ENCODE measurements at places on chromosomes 4 and X. TPM values are rescaled to one million over a fixed set of nuclear protein-coding genes. Genes with fewer than 3 reads are reported as not detected.

Gene PJA1
- total RNA-seq: 51.7 TPM

Gene ARHGAP36
- total RNA-seq: 292 TPM

Gene MAGEA1
- not detected for total RNA-seq

Gene PITX2
- total RNA-seq: 16.2 TPM

Gene SH3RF1
- total RNA-seq: 13.6 TPM

Gene MBTPS2
- total RNA-seq: 13.6 TPM

Gene ADH1A
- 0.52 TPM for total RNA-seq

Gene TMEM255A
- 3.1 TPM for total RNA-seq

Gene TRIM60
- total RNA-seq: not detected

Gene TMLHE
- total RNA-seq: 22.4 TPM

Gene GPRASP1
- total RNA-seq: 8.9 TPM

Gene SMIM31
- total RNA-seq: not detected

Gene C4orf33
- 5.2 TPM for total RNA-seq
